ENCODE measurements at places on chromosomes 5 and 9. TPM values are rescaled to one million over a fixed set of nuclear protein-coding genes. Genes with fewer than 3 reads are reported as not detected.

The C1QTNF2 gene
- total RNA-seq = 0.86 TPM

The MYOZ3 gene
- total RNA-seq = 0.47 TPM

The PCDHGB2 gene
- total RNA-seq = 4.1 TPM

The PCDHAC2 gene
- under 0.01 TPM for total RNA-seq

The EQTN gene
- total RNA-seq = not detected

The SIL1 gene
- total RNA-seq = 109 TPM

The KIAA1958 gene
- total RNA-seq = 0.34 TPM

The PCDHB6 gene
- 0.16 TPM for total RNA-seq

The REXO4 gene
- total RNA-seq = 14.7 TPM

The TLR4 gene
- 2.2 TPM for total RNA-seq

The SPATA31E1 gene
- not detected for total RNA-seq

The COL15A1 gene
- 1.1 TPM for total RNA-seq

The TMEM252 gene
- not detected for total RNA-seq

The PPP3R2 gene
- total RNA-seq = 0.09 TPM

The FIBCD1 gene
- 9.3 TPM for total RNA-seq

The PCDHA4 gene
- 0.86 TPM for total RNA-seq

The KCNIP1 gene
- not detected for total RNA-seq

The CCNO gene
- 0.17 TPM for total RNA-seq

The SVEP1 gene
- 62.5 TPM for total RNA-seq

The PMPCA gene
- total RNA-seq = 30.7 TPM

The GFI1B gene
- not detected for total RNA-seq

The NFIB gene
- 10.7 TPM for total RNA-seq
